Endodermal cell (in vitro differentiated cells): ENCODE measurements at places on chromosomes 7 and 10. TPM values are rescaled to one million over a fixed set of nuclear protein-coding genes. Genes with fewer than 3 reads are reported as not detected.

WNT8B gene
- total RNA-seq, result not detected in 3 replicates

GRCh38 chr10:120735773-120736371, 115.3 kb upstream of the WDR11 start:
- no peaks in the 10 kb centered on the region for H3K36me3 ChIP-seq
- no peaks in the 10 kb centered on the region for H3K27me3 ChIP-seq
- no peak overlapping the region for H3K27ac ChIP-seq
- H3K4me3 ChIP-seq, result no peak overlapping the region

DNA sequence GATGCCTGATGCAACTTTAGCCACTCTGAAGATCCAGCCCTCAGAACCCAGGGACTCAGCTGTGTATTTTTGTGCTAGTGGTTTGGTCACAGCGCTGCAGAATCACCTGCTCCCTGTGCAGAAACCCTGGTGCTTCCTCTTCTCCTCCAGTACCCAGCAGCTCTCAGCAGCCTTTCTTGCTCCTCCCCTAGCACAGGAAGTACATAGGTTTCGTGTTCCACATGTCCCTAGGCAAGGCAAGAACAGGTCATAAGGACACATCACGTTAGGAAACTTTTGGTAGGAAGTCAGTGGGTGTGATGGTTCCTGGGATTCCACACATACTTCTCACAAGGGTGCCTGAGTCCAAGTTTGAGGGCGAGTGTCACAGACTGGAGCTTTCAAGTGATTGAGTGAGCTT, 167.9 kb upstream of the PRSS1 start:
- no peaks in the 10 kb centered on the region for H3K36me3 ChIP-seq
- DNase-seq, result no peak
- peaks cover 12% of the 10 kb centered on the region for H3K4me1 ChIP-seq
- H3K27me3 ChIP-seq, result no peaks in the 10 kb centered on the region
- H3K4me3 ChIP-seq, result no peak overlapping the region

GRCh38 chr10:31345886-31346285, 26.9 kb downstream of the ZEB1 start:
- H3K27ac ChIP-seq, result no peak overlapping the region
- no peaks in the 10 kb centered on the region for H3K4me1 ChIP-seq
- no peak overlapping the region for H3K4me3 ChIP-seq
- no peak for DNase-seq
- H3K36me3 ChIP-seq, result no peaks in the 10 kb centered on the region
- no peaks in the 10 kb centered on the region for H3K27me3 ChIP-seq

DNA sequence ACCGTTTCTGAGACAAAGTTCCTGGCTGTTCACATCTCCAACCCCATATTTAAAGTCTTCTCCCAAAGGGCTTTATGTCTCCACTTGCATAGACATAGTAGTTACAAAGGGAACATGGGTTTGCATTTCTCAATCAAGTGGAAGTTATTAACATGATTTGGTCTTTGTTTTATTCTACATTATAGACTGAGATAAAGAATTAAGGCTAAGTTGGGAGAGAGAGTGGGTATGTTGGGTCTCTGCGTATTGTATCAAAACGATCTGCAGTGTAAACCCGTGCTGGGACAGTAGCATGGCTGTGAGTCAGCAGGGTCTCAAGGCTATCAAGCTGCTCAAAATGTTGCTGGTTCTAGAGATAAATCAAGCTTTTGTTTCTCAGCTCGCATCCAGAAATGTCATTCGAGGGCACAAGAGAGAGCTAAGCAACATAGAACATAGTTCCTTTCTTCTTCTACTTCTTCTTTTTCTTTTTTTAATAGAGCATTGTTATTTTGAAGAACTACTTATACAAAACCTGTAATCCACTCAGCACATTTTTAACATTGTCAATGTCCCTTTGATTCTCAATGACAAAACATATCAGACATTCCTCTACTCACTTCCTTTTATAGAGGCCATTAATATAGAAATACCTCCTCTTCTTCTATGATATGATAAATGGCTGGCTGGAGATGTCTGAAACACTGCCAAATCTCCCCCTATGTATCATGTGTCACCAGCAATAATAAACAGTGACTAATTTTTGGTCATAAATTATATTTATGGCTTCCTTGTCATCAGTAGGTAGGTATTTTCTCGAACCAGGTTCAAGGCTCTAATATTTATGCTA, 34.5 kb upstream of the RHOBTB1 start:
- peaks cover 6% of the 10 kb centered on the region for H3K4me1 ChIP-seq
- H3K27me3 ChIP-seq, result no peaks in the 10 kb centered on the region
- H3K27ac ChIP-seq, result no peak overlapping the region
- H3K4me3 ChIP-seq, result no peak overlapping the region

- no peak overlapping the region for H3K27ac ChIP-seq
- no peaks in the 10 kb centered on the region for H3K36me3 ChIP-seq
- no peak overlapping the region for H3K4me3 ChIP-seq
- peaks cover 100% of the 10 kb centered on the region for H3K27me3 ChIP-seq
- H3K4me1 ChIP-seq, result peaks cover 6% of the 10 kb centered on the region
Measured at GRCh38 chr10:99536338-99537085, 3.8 kb downstream of the NKX2-3 start.
